ENCODE measurements at places on chromosomes 5 and 9.

GRCh38 chr5:159641371-159642039 lies 274.8 kb upstream of the ADRA1B start:
- no peak for DNase-seq

GRCh38 chr9:83062651-83063527 lies at the start of gene RASEF:
Gene RASEF (minus strand): TSS chr9:83063142. CDS start chr9:83062867, 275 bp downstream.
- DNase-seq, result peak; percentile 46

- DNase-seq, result no peak
Observed at GRCh38 chr5:56829137-56829908, 14.0 kb downstream of the MAP3K1 start.

GRCh38 chr9:35553670-35554543 lies 51.2 kb upstream of the TESK1 start:
- no peak for DNase-seq

DNA sequence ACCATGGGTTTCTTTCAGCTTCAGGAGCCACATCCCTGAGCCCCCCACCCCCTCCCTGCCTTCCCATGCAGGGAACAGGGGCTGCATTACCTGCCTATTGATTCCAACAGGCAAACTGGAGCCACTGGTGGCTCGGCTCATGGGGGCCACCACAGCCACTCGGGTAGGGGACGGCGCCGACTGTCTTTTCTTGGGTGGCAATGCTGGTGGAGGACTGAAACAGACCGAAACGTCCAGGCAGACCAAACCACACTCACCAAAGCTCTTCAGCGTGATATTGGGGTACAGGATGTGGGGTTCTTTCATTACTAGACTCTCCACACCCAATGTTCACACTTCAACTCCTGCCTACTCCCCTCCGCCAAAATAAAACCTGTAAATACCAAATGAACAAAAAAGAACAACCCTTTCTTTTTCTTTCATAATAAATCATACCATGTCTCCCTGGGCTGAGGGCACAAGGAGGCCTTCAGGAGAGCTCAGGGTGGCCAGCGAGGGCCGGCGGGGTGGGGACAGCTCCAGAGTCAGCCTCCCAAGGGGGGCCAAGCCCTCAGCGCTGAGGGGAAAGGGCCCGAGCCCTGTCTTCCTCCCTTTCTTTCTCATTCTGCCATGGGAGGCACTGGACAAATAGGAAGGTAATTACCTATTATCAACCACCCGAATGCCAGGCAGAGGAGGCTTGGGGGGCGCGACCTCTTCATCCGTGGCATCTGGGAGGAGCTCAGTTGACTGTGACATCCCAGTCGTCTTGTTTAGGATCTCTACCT lies 83.3 kb downstream of the PRRT1B start:
- DNase-seq, result no peak

DNA sequence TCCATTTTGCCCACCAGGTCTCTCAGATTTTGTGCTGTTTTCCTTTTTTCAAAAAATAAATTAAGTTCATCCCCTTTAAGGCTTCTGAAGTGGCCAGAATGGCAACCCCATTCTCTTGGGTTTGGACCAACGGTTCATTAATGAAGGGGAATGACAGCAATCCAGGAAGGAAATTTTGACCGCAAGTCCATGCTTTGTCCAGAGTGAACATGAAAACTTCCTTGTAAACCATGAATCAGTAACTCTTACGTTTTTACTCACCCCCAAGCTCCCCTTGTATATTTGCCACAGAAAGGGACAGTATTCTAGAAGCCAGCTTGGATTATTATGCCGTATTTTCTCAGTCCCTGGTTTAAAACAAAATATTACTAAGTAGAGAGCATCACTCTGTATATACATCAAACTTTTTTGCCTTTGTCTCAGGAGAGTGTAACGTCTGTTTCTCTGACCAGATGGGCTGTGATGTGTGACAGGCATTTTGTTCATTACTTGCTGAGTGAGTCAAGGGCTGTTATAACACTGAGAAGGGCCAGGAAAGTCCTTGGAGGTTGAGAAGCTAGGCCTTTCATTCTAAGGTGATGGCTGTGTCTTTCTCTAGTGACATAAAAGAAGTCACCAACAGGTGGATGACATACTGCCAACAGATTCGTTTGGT lies 148.2 kb downstream of the SMARCA2 start:
- DNase-seq, result no peak

DNA sequence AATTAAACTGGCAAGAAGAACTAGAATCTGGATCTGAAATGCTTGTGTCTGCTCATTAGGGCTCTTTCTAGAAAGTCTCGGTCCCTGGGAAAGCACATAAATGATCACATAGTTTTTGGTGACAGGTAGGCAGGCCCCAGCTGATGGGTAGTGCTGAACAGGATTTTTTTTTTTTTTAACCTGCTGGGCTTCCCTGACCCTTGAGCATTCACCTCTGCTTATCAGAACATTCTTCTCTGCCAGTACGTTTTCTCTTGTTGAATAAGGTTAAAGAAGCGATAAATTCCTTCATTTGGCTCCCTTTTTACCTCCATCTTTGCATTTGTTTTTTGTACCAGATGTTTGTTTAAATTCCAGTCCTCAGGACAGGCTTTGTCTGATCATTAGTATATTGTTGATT lies 8.8 kb downstream of the KDM4C start:
- DNase-seq, result no peak

DNA sequence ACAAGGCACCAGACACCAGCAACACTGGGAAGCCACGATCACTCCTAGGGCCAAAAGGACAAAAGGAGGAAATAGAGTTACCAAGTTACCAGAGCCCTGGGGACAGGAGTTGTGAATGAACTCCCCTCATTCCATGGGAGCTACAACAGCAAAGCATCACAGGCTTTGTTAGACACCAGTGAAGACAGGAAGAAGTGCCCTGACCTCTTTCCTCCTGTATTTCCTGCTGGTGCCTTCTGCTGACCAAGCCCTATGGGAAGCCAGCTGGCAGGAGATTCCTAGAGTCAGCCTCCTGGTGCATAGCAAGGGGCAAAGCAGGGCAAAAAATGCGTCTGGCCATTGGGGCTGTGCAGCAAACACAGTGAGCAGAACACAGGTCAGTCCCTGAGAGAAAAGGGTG lies 374.7 kb downstream of the ZSWIM6 start:
- DNase-seq, result no peak

GRCh38 chr9:97558701-97559101 lies 57.2 kb downstream of the TMOD1 start:
- DNase-seq, result no peak

Data from DMS79 (cell line).